ENCODE measurements at places on chromosomes 5 and 9.
A peak's percentile ranks its signal among the peaks of the same experiment; 100 is the strongest.

GRCh38 chr9:26412446-26412845 is 480.2 kb downstream of the CAAP1 start:
- no peak for DNase-seq

DNA sequence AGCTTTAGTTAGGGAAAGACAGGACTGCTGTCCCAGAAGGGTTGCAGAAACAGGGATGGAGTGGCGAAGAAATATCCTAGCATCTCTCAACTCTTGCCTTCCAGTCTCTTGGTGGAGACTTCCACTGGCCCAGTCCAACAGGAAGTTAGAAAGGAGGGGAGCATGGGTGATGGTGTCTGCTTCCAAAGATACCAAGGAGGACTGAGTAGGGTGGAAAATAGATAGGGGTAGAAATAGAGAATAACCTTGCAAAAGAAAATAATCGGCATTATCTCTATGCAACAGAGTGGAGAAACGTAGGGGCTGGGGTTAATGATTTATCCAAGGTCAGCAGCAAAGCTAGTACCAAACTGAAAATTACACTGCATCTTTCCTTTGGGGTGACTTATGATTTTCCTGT is 242.3 kb downstream of the PSAT1 start:
- no peak for DNase-seq

DNA sequence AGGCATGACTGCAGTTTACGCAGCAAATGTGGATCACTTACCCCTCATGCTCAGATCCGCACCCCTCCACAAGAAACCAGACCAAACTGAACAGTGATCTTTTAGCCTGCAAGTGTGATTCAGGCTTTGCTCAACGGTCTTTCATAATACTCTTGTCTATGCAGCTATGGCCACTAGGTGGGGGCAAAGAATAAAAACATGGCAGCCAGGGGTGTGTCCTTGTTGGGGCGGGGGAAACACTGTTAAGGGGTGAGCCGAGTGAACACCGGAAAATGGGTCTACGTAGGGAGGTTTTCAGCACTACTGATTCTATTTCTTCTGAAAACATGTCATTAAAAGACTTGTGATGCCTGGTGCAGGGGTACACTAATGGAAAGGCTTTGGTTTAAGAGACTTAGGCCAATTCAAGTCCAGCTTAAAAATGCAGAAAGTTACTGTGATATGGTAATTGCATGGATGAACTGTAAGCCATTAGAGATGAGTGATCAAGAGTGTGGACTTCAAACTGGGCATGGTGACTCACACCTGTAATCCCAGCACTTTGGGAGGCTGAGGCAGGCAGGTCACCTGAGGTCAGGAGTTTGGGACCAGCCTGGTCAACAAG is 49.9 kb upstream of the GPR151 start:
- DNase-seq: peak; percentile 42

- DNase-seq: no peak
Measured at GRCh38 chr5:133851521-133851920, 116.9 kb downstream of the C5orf15 start.

DNA sequence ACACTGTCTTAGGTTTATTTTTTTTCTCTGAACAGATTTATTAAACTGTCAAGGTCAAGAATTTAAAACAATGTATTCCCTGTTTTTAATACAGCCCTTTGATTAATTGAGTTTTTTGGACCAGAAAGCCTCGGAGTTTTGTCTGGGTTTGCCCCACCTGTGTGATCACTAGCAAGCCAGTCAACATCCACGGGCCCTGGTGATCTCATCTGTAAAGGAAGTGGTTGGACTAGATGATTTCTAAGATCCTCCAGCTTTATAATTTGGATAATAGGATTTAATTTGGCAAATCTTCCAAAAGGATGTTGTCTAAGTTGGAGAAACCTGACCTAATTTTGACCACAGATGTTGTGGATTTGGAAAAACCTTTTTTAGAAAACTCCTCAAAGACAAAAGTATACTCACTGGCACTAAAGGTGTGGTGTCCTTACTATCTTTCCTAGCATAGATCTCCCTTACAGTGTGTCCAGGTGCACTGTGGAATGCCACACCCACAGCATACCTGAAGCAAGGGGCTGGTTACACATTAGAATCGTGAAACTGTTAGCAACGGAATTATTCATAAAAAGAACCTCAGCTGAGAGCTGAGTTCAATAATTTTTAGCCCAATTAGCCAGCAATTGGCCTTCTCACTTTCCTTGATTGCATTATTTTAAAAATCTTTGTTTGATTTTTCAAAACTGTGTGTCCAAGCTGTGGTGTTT is 195.6 kb upstream of the ELL2 start:
- no peak for DNase-seq

- DNase-seq: no peak
Measured at GRCh38 chr5:9059920-9060691, 485.8 kb downstream of the SEMA5A start.

DNA sequence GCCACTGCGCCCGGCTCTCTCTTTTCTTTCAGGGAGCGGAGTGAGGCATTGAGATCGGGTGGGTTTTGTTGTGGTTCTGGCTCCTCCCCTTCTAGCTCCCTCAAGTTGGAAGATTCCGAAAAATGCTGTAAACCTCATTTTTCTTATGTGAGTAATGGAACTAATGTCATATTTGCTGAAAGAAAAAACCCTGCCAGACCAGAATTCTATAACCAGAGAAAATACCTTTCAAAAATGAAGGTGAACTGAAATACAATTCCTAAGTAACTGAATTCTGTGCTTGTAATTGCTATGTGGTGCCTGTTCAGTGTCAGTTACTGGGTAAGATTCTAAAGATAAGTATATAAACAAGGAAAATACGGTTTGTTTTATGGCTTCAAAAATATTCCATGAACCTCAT is 30.9 kb upstream of the CDK20 start:
- no peak for DNase-seq

DNA sequence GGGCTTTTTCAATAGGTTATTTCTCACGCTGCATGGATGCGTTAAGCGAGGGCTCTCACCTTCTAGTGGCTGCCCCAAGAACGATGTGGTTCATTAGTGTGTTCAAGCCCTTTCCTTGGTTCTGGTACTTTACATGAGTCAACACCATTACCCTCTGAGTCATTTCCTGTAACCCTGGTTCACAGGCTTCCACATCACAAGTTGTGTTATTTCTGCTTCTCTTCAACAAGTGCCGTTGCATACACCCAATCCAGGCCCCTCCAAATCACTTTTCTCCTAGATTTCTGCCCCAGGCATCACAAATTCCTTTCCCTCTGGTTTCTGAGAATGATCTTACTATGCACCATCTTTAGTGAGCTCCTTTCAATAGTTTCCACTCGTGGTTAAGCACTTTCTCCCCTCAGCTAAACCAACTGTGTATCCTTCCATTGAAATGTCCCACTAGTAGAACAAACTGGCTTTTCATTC is 69.5 kb upstream of the RAD23B start:
- DNase-seq: peak; percentile 17

DNA sequence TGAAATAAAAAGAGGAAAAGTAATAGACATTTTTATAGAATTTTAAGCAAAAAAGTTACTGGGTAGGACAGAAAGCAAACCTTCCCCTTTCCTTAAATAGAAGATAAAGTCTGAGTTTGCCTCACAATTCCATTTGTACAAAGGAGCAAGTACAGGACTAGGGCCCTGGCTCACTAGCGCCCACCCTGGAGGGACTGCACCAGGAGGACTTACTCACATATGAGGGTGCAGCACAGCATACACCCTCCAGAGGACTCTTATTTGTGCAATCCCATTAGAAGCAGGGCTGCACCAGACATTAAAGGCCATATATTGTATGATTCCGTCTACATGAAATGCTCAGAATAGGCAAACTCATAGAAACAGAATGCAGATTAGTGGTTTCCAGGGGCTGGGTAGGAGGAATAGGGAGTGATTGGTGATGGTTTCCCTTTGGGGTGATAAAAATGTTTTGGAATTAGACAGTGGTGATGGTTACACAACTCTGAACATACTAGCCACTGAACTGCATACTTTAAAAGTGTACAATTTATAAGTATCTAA is 4.5 kb downstream of the REEP5 start:
- no peak for DNase-seq

DNA sequence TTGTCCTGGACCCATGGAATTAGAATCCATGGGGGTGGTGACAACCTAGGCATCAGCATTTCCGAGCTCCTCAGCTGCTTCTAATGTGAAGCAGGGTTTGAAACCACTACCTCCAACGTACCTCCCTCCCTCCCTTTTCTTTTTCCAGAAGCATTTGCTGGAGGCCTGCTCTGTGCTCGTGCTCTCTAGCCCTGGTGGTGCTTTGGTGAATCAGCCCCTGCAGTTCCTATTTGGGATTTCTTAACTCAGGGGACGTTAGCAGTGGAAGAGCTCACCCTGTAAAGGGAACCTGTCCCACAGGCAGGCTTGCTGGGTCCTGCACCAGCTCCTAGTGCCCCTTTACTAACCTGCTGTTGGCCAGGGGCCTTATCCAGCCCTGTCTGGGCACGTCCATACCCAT is 55.0 kb downstream of the NSG2 start:
- no peak for DNase-seq

DNA sequence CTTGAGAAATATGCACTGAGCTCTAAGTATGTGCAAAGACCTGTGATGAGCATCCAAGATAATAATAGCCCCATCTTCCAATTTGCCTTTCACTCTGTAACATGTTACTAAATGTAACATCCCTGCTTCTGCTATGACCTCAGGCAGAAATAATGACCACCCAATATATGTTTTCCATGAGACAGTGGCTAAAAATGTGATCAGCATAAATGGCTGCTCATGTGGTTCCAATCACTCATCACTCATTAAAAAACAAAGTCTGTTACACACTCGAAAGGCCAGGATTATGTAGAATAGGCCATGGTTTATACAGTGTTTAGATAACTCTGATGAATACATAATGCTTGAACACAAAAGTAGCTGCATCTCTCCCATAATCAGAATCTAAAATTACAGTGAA is 71.4 kb upstream of the MOCS2 start:
- no peak for DNase-seq

DNA sequence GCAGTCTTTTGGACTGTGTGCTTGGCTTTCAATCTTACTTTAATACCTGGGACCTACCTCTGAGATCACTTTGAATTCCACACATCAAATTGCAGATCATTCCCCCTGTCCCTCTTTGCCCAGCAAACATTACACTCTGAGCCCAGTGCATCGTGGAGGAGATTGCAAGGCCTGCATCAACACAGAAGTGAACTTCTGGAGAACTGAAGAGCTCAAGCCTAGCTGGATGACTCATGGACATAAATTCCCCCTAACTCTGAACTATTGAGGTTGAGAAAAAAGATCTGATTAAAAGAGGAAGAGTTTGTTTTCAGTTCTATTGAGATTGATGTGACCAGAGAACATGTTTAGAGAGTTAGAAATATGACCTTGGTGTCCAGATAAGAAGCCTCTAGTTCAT is 316.0 kb upstream of the DMAC1 start:
- DNase-seq: no peak

DNA sequence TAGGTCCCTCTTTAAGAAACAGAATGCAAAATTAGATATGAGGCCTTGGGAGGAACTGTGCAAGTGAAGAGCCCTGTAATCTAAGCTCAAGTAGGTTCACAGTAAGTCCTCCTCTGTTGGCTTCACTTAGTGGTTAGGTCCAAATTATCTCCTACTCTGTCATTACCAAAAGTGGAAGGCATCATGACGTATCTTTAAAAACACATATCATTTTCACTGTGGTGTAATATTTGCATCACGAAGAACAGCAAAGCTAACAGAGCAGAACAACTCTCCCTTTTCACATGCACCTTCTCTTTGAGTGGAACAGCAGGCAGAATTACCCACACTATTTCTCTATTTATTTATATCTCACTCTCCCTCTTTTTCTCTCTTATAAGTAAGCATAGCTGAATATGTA is 240.5 kb upstream of the CCNH start:
- DNase-seq: no peak

- no peak for DNase-seq
Measured at GRCh38 chr9:79237861-79238260, 333.9 kb upstream of the TLE4 start.

GRCh38 chr9:13427587-13427986 is 148.1 kb upstream of the MPDZ start:
- DNase-seq: no peak

DNA sequence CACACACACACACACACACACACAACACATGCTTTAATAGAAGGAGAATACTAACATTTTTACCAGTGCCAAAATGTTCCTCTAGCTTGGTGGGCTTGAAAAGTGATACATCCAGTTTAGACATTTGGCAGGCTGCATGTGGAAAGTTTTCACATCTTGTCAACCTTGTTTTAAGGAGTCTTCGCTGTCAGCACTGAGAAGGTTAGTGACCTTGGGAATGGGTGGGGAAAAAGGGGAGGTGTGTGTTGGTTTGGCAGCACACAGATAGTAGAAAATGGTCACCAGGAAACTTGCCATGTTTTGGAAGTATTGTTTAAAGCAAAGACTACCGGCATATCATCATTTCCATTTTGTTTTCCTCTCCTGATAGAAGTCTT is 346.5 kb upstream of the ADAMTSL1 start:
- DNase-seq: no peak

- DNase-seq: no peak
Measured at GRCh38 chr5:77329664-77330430, 119.4 kb downstream of the PDE8B start.

- DNase-seq: no peak
Measured at GRCh38 chr5:24389968-24390367, 254.8 kb downstream of the CDH10 start.

GRCh38 chr9:35789541-35789940 is 1.9 kb upstream of the NPR2 start:
- DNase-seq: no peak

- no peak for DNase-seq
Measured at GRCh38 chr5:101915554-101915953, 380.5 kb downstream of the SLCO4C1 start.

DNA sequence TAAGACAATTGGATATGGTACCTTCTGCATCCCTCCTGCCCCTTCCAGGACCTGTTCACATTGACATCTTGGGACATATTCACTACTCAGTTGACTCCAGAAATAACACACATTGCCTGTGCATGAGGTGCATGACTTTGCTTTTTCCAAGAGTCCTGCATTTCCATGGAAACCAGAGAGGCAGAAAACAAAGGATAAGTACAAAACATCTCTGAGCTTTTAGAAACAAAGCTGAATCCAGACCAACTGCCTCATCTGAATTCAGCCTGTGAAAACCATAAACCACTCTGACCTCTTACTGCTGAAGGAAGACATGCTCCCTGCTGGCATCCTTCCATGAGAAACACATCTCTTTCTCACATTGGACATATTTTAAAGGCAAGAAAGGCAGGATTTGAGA is 695.1 kb downstream of the TAF11L14 start:
- no peak for DNase-seq

- no peak for DNase-seq
Measured at GRCh38 chr5:133370904-133371303, 241.4 kb downstream of the FSTL4 start.
